ENCODE measurements at places on chromosomes 4 and X.

DNA sequence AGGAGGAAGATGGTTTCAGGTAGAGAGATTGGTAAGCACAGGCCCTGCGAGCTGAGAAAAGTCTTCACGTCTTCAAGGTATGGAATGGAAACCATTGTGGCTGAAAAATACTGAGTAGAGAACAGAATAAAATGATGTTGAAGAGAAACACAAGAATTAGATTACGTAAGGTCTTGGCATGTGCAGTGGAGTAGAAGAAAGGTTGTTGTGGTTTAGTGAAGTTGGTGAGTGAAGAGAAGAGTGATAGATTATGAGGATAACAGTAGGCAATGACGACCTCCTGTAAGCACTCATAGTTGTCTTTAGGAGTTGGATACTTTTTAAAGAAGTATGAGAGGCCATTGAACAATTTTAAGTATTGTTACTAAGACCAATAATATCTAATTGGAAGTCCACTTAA is 642.6 kb downstream of the PCDH7 start:
- no peak for DNase-seq

DNA sequence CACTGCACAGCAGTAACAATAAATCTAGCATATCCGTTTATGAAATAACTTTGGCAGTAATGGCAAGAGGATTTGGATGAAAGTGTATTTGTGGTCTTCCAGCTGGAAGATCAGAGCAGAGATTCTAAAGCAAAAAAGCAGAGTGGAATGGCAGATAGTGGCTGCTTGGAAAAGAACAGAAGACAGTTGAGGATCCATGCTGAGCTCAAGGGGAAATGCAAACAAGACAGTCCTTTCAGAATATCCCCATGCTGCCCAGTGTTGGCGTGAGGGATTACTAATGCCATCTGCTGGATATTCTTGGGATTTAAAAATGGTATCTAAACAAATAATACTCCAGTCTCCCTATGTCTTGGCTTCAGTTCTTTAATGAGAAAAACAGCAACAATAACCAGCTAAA is 629.1 kb upstream of the ATOH1 start:
- no peak for DNase-seq

- no peak for DNase-seq
These were observed 636.3 kb upstream of the HTR2C start for GRCh38 chrX:113947548-113947947.

GRCh38 chr4:7897811-7898210 is 41.9 kb downstream of the AFAP1 start:
- DNase-seq = no peak

GRCh38 chr4:90798948-90799347 is 671.8 kb downstream of the CCSER1 start:
- no peak for DNase-seq

Measured in stimulated activated CD8-positive, alpha-beta memory T cell treated with anti-CD3 and anti-CD28 coated beads, Interleukin-7, amount 100 ng/mL, for 48 hours (primary cell).